ENCODE measurements at places on chromosomes 7 and 10.
A peak's percentile ranks its signal among the peaks of the same experiment; 100 is the strongest.

DNA sequence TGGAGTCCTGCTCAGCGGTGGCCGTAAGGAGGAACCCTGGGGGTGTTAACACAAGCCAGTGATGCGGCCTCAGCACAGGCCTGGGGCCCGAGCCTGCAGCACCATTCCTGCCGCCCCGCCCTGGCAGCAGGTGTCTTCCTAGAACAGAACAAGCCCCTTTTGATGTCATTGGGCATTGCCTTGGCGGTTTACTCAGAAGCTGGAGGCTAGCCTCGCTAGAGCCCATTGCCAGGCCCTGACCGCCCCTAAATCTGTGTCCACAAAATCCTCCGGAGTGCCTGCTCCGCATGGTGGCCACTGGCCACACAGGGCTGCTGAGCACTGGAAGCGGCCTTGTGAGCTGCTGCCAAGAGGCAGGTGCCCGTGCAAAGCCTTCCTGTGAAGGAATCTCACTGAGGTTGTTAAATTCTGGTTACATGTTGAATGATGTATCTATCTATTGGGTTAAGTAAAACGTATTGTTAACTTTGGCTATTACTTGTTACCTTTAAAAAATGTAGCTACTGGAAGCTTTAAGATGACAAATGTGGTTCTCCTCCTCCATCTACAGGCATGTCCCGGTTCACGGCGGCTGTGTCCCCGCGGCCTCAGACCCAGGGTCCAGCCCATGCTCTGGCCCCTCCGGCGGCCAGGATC, 1.2 kb upstream of the INPP5A start:
- ATAC-seq, result no peak

DNA sequence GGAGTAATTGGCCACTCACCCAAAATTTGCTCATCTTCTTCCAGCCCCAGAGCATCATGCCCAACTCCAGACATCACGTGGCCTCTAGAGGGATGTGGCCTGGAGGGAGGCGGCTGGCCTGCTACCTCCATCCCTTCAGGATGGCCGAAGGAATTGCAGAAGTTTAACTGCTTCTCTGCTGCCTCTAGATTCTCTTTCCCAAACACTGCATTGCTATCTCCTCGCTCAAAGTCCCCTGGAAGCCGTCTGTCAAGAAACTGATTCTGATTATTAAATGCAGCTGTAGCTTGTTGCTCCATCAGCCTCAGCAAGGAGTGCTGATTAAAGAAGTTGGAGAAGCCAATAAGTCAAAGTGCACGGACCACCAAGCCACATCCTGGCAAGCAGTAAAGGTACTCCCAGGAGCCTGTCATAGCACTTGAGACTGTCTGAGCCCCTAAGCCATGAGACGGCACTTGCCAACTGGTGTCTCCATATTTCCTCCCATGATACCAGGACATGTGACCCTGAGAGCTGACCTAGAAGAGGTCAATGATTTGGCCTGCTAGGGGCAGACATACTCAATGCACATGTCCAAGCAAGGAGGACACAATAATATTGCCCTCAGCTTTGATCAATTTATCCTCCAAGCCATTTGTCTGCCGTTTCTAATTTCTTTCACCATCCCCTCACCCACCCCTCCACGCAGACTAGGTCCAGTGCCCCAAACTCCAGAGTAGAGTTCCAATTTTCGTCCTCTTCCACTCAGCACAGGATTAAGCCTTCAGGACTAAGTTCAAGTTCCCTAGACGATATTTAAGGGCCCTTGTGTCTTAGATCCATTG, 84.2 kb downstream of the TBXAS1 start:
- no peak for ATAC-seq

- no peak for ATAC-seq
These were observed 86.4 kb upstream of the SEMA3C start for GRCh38 chr7:81005254-81005653.

GRCh38 chr10:17222329-17222728, 5.7 kb upstream of the VIM start:
- ATAC-seq, result no peak

- no peak for ATAC-seq
These were observed 74.4 kb upstream of the PDZD8 start for GRCh38 chr10:117449636-117450035.

DNA sequence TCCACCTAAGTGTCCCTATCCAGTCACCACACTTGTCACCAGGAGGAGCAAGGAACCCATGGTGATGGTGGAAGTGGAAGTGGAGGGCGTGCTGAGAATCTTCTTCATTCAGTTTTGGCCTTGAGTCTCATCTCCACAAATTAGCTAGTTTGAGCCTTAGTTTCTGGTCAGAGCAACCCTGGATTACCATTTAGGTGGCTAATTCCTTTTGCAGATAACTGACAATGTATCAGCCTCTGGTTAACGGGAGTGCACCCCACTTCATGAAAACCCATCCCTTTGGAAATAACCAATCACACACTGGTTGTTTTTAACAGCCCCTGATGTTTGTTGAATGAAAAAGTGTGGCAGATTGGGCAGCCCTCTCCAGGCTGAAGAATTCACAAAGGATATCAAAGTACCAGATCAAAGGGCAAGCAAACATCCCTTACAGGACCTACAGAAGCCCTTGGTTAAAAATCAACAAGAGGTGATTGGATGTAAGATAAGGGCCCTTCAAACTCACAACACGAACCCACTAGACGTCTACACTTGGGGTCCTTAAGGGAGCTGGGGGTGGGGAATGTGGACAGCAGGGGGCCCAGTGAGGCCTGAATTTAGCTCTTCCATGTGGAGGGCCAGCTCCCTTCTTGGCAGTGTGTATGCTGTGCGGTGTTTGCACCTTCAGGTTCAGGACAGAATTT, 37.1 kb upstream of the SLF2 start:
- ATAC-seq, result no peak

- no peak for ATAC-seq
These were observed 9.2 kb downstream of the AGBL3 start for GRCh38 chr7:134995239-134996096.

DNA sequence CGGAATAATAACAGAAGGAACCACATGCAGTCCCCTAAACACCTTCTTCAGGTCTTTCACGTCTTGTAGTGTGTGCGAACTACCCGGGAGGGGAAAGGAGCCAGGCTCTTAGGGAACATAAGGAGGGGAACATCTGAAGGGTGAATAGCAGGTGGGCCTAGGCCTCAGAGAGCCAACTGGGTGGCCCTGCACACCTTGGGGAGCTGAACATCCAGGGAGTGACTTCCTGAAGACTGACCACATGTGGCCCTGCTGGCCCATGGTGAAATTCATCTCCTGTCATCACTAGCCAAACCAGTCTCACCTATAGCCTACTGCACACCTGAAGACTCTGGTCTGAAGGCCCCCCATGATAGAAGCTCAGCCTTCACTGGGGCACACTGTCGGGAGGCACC, 5.6 kb downstream of the CALML3 start:
- peak; percentile 5 for ATAC-seq

DNA sequence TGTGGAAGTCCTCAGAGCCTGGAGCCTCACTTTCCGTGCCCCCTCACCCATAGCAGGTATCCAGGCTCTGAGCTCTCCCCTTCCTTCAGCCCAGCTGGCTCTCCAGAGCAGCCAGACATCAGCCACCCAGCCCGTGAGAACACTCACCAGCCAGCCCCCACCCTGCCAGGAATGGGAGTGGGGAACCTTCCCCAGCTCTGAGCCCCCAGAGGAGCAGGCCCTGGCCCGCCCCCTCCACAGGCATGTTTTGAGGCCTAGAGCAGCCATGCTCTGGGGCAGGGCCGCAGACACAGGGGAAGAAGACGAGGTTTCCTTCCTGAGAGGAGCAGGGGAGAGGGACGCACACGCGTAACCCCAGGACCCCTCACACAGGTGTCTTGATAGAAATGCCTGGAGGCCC, 70.0 kb upstream of the COL13A1 start:
- no peak for ATAC-seq

GRCh38 chr10:78594559-78595268, 474.1 kb upstream of the ZMIZ1 start:
- no peak for ATAC-seq

DNA sequence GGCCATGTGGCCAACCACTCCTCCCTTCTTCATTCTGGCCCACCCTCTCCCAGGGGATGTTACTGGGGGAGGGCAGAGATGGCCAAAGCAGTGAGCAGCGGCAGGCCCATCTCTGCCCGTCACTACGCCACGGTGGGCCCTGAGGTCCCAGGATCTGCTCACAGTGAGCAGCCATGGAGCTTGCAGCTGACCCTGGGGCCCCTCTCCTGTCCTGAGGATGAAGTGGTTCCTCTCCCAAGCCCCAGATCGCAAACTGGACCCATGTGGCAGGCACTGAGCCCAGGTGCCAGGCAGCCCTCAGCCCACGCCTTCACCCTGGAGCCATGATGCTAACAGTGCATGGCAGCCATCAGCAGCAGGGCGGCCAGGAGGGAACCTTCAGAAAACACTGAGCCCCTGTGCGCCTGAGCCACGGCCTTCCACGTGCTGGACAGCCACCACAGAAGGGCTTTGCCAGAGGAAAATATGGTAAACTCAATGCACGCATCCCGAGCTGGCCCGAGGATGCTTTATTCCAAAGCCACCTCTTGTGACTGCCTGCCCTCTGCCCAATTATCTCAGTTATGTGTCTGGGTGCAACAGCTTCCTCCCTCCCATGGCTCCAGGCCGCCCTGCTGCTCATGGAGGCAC, 485.7 kb downstream of the PTPRN2 start:
- no peak for ATAC-seq

GRCh38 chr10:92844746-92845145, 3.6 kb upstream of the EXOC6 start:
- no peak for ATAC-seq

DNA sequence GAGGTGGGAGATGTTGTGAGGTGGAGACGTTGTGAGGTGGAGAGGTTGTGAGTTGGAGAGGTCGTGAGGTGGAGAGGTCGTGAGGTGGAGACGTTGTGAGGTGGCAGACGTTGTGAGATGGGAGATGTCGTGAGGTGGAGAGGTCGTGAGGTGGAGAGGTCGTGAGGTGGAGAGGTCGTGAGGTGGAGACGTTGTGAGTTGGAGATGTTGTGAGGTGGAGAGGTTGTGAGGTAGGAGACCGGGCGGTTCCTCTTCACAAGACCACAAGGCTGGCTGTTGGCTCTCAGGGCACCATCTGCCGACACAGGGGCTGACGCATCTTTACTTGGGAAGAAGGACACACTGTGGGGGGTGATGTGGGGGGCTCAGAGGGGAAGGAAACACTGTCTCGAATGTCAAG, 34.7 kb upstream of the SHH start:
- no peak for ATAC-seq

GRCh38 chr7:2710286-2710655, 22.3 kb downstream of the AMZ1 start:
- ATAC-seq, result peak; percentile 10

DNA sequence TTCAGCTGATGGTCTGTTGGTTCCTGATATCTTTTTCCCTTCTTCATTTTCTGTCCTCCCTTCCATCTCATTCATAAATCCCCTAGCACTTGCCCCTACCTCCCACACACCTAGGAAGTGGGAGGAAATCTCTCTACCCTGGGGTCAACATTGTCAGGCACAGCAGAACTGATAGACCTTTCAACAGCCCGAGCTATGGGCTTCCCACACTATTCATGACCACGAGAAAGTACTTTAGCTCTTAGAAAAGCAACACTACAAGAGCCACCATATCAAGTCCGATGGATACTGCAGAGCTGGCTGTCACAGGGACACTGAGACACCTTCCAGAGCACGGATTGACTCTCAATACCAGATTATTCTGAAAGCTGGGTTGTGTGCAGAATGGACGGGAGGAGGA, 180.6 kb upstream of the NEBL start:
- ATAC-seq, result no peak

GRCh38 chr10:77820349-77820748, 106.2 kb downstream of the DLG5 start:
- peak; percentile 34 for ATAC-seq

- ATAC-seq, result no peak
These were observed 195.2 kb downstream of the TMEM26 start for GRCh38 chr10:61257956-61258496.

DNA sequence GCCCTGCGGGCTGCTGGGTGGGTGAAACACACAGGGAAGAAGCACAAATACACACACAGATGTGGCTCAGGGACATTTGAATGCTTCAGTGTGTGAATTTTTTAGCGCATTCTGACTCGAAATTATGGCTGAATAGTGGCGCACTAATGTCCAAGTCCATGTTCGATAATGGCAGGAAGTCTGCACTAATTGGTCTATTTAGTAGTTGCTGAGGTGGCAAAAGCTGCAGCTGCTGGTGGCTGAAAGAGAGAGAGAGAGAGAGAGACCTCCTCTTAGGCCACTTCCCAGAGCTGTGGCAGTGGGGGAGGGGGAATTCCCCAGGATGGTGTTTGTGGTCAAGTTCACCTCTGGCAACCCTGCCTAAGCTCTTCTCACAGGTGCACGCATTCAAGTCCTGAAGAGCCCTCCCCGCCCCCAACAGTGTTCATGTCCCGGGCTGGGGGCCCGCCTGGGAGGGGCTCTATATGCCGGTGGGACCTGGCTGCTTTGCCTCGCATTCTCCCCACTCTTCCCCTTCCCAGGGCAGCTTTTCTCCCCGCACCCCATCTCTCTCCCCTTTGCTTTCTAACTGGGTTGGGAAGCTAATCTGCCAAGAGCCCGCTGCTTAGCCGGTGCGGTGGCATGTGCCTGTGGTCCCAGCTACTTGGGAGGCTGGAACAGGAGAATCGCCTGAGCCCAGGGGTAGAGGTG, 6.0 kb upstream of the MNX1 start:
- ATAC-seq, result no peak

DNA sequence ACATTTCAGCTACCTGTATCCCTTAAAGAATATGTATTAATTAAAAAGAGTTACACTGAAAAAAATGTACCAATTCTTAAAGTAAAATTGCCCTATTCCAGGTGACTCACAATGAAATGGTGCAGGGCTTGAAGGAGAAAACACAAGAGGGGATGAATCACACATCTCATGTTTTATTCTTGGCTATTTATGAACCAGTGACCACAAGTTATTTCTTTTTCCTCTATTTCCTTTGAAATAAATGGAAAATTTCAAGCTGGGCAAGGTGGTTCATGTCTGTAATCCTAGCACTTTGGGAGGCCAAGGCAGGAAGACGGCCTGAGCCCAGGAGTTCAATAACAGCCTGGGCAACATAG, 106.8 kb downstream of the UBE2H start:
- ATAC-seq, result peak; percentile 49

- ATAC-seq, result no peak
These were observed 27.2 kb upstream of the ZNF273 start for GRCh38 chr7:64875658-64876406.

- ATAC-seq, result no peak
These were observed 93.1 kb upstream of the CXCL12 start for GRCh38 chr10:44478040-44478439.

- no peak for ATAC-seq
These were observed 255.1 kb upstream of the SP4 start for GRCh38 chr7:21172800-21173199.

- ATAC-seq, result no peak
These were observed 46.3 kb downstream of the PITRM1 start for GRCh38 chr10:3126249-3126648.

DNA sequence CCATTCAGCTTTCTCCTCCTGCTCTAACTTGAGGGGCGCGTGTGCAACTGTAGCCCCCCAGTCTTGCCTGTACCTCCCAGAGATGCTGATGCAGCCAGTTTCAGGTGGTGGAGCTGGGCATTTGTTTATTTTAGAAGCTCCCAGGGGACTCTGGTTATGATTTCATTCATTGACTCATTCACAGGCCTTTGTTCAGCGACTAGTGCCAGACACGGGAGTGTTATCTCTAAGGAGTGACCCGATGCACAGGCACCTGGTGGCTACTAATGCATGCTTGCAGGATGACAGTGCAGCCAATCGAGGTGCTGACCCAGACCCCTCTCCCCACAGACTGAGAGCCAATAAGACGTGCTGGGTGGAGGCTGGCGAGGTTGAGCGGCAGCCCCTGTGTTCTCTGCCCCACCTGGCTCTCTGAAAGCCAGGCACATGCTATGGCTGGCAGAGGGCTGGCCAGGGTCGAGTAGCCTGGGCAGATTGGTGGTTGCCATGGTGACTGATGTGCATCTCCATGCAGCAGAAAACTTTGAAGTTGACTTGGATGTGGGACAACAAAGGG, 19.7 kb upstream of the SLC18A2 start:
- no peak for ATAC-seq
